ENCODE measurements at places on chromosomes 16 and 17.

DNA sequence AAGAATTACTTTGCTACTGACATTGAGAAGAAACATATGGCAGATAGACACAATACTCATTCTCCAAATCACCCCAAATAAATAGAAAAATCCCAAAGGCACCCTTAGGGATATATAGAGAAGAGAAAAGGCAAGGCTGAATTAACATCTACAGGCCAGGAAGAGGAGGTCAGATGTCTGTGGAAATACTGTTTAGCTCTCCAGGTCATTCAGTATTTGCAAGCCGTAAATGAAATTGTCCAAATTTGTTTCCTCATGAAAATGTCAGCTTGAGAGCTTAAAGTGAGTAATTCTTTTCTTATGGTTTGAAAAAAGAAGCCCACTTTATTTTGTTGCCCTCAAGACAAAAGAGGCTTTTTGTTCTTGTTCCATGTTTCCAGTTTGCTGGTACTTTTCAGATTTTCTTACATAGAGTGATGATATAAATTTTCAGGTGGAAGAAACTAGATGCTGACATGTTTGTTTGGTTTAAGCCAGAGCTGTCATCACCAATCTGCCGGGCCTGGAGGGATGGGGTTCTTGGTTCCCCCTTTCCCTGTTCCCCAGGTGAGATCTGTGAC lies 189.0 kb downstream of the MAP2K4 start:
- DNase-seq = no peak

DNA sequence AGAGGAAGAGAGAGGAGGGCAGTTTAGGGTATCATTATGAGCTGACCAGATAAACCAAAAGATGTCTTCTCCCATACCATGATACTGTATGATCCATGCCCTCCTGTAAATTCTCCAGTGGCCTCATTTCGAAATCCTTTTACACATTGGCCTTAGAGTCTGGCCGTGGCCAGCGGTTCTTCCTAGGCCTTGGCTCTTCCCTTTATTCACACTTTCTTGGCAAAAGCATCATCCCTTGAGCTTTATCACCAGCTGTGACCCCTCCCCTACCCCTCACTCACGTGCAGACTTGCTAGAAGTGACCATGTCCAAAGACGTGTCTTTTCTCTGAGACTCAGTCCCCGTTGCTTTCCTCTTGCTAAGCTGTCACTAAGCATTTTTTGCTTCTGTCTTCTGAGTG lies 22.8 kb downstream of the KATNIP start:
- DNase-seq = no peak

- DNase-seq = no peak
Observed at GRCh38 chr17:60451965-60452364, 29.7 kb downstream of the CHCT1 start.

GRCh38 chr17:58304750-58305486 lies 23.7 kb downstream of the TSPOAP1 start:
- no peak for DNase-seq

DNA sequence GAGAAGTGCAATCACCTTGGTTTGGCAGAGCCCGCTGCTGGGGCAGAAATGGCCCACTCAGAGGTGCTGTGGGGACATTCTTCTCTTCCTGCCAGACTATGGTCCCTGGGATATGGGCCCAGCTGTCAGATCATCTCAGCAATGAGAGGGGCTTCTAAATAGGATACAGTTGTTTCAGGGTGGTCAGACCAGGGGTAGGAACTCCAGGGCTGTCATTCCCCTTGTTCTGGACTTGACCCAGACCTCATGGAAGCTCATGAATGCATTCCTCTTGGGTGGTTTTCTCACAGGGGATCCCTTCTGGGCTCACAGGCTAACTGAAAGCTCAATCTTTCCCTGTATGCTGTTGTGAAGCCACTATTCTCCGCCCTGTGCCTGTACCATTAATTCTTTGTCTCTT lies 347.2 kb downstream of the SLC39A11 start:
- DNase-seq = no peak

DNA sequence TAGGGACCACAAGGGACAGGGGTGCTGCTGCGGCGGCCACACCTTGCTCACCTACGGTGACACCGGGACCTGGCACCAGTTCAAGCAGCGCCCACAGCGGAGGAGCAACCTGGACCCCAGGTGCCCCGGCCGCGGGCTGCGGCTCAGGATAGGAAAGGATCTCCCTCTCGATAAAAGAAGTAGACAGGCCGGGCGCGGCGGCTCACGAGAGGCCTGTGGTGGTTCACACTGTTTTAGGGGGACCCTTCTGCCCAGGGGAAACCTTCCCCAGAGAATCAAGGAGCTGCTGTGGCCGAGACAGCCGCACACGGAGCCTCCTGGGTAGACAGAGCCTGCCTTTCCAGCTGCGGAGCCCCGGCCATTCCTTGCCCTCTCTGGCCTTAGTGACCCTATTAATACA lies 17.9 kb upstream of the ATP2A3 start:
- no peak for DNase-seq

Measured in NCI-H1417 treated with DMSO at 0.1 percent for 48 hours (cell line).